Umbilical cord (tissue), 2 donors: ENCODE measurements at places on chromosomes 3 and 15.

DNA sequence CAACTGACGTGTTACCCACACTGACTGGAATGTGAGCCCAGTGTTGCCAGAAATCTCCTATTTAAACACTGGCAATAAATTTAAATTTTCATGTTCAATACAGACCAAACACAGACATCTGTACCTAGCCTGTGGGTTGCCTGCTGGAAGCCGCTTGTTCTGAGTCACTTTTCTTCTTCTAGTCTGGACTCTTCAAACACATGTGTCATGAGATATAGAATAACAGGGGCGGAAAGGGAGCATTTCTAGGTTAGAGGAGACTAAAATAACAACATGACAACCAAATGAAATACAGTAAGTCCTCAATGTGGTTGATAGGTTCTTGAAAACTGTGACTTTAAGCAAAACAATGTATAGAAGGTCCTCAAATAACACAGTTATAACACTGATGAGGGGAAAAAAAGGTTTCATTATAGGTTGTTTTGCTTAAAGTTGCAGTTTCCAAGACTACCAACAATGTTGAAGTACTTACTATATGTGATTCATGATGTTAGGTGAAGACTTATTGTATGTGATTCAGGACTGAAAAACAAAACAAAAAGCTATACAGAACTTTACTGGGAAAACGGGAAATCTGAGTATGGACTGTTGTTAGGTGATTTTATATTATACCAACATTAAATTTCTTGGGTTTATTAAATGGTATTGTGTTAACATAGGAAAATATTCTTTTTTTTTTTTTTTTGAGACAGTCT lies 63.1 kb downstream of the PRKAR2A start:
- no peak for DNase-seq

GRCh38 chr3:94614192-94614591 lies 551.3 kb downstream of the NSUN3 start:
- DNase-seq = no peak

DNA sequence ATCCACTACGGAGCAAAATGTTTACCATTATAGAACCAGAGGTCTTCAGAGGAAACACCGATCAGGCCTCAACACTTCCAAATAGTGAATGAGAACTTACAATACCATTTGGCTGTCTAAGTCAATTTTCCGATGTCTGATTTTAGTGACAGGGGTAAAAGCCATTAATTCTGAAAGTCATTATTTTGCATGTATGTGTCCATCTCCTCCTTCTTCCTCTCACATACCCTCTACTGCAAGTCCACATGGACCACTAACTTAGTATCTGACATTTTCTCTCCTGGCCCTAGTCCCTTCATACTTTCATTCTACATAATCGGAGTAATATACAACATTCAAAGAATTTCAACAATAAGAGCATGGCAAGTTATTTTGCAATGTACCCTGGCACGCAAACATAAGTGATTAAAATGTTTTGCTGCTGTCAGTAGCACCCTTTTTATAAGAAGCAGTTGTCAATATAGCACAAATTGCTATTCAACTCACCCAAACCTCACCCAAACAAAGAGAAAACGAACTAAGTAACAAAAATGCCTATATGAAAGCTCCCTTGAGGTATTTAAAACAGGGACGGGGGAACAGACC lies 1.9 kb downstream of the TOP2B start:
- DNase-seq = no peak

- no peak for DNase-seq
These were observed 667 bp downstream of the UMPS start for GRCh38 chr3:124730941-124731297.
